Amniotic stem cell (primary cell): ENCODE measurements at places on chromosomes 7 and 10.

DNA sequence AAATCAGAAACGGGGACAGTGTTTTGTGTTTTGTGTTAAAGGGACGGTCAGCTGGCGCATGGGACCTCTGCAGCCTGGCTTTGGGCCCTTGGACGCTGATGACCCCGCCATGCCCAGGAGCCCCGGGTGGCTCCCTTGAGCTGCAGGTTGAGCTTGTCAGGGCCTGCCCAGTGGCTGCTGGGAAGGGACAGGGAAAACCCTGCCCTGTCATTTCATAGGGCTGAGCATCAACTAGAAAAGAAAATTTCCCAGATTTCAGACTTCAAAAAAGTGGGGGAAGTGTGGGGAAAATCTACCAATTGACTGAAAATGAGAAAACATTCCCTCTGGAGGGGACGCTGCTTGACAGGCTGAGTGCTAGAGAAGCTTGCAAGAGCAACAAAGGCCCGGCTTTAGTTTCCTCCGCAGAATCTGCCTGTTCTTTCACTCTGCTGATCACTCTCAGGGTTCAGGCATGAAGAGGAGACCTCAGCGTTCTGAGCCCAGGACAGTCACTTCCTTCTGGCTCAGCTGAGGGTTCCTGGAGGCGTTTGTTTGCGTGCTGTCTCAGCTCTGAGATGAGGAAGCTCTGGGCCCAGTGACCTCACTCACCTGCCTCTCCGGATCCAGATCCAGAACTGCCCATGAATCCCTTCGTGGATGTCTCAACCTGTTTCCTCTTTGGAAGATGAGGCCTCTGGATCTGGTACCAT lies 18.6 kb upstream of the DNAJB6 start:
- no peak for DNase-seq

GRCh38 chr7:157785486-157786186 lies 448.8 kb downstream of the DNAJB6 start:
- no peak for DNase-seq

DNA sequence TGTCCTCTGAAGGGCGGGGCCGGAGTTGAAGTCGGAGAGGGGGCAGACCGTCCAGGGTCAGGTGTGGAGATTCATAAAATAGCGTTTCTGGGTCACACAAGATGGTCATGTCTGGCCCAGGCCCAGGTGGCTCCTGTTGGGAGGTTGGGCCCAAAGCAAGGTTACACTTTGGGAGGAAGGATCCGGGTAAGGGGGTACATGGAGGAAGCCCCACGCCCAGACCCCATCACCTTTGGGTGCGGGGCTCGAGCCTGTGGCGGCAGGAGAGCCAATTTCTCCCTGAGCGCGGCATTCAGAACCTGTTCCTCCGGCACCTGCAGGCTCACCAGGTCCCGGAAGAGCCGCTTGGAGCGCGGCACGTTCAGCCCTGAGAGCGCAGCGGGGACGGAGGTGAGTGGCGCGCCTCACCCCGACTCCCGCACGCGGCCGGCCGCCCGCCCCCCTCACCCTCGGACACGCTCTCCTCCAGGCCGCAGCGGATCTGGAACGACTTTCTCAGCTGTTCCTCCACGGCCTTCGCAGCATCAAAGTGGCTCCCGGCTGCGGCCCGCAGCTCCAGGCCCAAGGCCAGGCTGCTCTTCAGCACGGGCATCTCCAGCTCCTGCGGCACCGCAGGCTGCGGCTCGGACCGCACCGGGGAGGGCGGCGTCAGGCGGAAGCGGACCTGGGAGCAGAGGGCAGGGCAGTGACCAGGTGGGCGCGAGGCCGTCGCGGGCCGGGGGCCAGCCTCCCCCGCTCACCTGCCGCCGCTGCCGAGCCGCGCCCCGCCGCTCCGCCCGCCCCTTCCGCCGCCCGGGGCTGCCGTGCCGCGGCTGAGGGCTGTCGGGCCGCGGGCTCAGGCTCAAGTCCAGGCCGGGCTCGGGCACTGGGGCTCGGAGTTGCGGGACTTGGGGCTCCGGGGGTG lies 644 bp downstream of the PPP1R35 start:
- no peak for DNase-seq

DNA sequence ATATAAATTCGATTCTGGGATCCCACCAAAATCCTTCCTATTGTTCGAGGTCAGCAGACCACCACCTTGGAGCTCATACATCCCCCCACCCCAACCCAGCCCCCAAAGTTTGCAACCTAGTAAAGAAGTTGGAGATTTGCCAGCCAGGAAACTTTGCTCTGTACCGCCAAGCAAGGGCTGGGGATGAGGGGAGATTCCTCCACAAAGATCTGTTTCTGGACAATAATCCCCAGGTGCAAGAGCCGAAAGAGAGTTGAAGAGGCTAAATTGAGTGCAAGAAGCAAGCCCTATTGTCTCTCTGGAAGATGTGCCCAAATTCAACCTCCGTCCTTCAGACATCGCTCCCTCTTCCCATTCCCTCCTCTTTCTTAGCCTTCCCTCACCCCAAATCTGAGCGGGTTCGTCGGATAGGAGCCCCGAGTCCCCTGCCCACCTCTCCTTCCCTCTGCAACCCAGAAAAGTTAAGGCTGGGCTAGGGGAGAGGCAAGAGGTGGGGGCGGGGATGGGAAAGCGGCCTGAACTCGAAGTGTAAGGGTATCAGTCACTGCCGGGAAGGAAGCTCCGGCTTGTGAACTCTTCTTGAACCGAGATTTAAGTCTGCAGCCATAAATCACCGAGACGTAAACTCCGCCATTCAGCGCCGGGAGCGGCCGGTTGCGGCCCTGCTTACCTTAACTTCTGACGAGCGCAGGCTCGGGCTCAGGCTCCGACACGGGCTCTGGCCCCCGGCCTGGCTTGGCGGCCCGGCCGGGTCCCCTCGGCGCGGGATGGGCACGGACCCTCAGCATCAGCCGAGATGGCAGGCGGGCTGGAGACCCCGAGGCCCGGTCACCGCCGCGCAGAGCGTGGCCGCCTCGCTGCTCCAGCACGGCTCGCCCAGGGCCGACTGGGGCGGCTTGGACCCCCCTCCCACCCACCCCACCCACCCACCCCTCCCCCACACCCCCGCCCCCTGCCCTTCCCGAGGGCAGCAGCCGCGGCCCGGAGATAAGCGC lies 10.8 kb upstream of the HOXA2 start:
- no peak for DNase-seq

GRCh38 chr7:141702047-141702567 lies at the start of gene DENND11:
DENND11 (minus strand) TSS chr7:141702166; CDS start chr7:141702153, 13 bp downstream.
- DNase-seq: no peak

DNA sequence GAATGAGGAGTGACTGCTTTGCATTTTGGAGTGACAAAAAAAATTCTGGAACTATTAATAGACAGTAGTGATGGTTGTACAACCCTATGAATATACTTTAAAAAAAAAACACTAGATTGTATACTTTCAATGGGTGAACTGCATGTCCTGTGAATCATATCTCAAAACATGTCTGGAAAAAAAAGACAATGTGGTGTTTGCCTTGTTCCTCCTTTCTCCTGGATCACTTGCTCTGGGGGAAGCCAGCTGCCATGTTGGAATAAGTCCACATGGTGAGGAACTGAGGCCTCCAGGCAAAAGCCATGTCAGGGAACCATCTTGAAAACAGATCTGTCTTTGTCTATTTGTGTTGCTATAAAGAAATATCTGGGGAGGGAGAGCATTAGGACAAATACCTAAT lies 39.5 kb upstream of the YAE1 start:
- DNase-seq: no peak

GRCh38 chr10:130357951-130358350 lies 221.8 kb downstream of the GLRX3 start:
- no peak for DNase-seq

- no peak for DNase-seq
These were observed 804.4 kb upstream of the CELF2 start for GRCh38 chr10:10213237-10213636.

- DNase-seq: no peak
These were observed 1055.2 kb upstream of the POT1 start for GRCh38 chr7:125984795-125985194.

GRCh38 chr7:130988443-130988842 lies 254.4 kb upstream of the KLF14 start:
- DNase-seq: no peak

DNA sequence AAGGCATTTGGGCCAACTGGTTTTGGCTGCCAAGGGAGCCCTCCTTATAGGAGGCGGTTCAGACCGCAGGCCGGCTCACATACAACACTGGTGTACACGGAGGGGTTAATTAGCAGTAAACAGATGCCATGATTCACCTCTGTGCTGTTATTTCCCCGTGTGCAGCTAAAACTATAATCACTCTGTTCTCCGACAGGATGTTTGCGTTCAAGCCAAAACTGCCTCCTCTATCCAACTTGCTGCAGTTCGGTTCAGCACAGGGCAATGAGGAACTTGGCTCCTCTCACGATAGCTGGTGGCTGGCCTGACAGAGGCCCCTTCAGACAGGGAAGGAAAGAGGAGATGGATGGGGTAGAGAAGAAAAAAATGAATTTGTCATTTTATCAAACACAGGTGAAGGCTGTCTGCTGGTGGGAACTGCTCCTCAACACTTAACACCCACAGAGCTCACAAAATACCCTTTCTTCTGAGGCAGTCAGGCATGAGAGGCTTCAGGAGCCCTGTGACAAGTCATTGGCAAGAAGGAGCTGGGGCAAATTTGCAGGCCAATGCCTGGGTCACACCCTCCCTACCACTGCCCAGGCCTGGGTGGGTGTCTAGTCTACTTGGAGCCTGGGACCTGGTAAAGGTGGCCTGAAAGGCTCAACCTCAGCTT lies 24.0 kb downstream of the KCNMA1 start:
- DNase-seq: no peak

GRCh38 chr10:89274928-89275327 lies 23.4 kb upstream of the LIPA start:
- no peak for DNase-seq

DNA sequence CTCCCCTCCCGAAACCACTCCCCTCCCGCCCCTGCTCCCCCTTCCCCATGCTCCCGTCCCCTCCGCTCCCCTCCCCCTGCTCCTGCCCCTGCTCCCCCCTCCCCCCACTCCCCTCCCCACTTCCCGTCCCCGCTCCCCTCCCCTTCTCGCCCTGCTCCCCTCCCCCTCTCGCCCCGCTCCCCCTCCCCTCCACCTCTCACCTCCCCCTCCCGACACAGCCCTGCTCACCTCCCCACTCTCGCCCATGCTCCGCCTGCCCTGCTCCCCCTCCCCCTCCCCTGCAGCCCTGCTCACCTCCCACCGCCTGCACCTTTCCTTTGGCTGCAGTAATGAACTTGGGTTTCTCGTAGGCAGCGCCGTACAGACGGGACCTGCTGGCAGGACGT lies 49.9 kb upstream of the NKX6-2 start:
- DNase-seq: no peak

DNA sequence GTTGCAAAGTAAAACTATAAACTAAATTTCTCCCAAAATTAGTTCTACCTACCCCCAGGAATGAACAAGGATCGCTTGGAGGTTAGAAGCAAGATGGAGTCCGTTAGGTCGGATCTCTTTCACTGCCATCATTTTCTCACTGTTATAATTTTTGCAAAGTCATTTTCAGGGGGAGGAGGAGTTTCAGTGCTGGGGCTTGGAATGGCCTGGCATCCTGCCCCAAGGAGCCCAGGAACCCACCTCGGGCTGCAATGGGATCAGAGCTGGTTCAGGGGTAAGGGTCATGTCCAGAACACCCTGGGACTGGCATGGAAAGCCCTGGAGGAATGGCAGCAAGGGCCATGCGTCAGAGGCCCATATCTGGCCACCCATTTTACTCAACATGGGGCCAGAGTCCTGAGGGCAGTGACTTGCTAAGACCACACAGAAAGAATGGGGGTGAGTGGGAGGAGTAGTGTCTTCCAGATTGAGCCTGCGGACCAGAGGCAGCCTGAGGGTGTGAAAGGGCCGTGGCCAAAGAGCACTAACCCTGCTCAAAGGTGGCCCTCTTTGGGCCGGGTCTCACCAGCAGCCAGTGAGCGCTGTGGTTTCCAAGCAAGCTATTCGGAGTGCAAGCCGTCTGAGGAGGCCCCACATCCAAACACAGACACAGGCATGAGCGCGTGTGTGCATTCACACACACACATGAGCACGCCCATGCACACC lies 31.8 kb downstream of the GPRIN2 start:
- DNase-seq: no peak

DNA sequence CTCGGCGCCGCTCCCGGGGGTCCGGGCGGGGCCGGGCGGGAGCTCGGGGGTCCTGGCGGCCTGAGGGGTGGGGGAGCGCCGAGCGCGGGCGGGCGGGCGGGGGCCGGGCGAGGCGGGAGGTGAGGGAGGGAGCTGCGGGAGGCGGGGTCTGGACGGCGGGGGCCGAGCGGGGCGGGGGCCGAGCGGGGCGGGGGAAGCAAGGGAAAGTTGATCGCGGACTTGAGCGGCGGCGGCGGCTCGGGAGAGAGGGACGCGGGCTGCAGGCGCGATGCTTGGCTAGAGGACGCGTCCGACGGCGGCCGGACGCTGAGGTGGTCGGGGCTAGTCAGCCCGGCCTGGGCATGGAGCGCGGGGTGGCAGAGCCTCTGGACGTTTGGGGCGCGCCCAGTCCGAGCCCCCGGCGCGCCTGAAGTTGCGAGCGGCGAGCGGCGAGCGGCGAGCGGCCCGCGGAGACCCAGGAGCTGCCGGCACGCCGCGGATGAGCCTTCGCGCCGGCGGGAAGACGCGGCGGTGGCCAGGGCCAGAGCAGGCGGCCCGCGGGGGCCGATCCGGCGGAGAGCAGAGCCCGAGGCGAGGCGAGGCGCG lies at the start of gene CDH23:
TSS of gene CDH23 (plus strand) at position 210 of the 585 bp plus-strand sequence. CDS start 42,912 bp downstream, outside the sequence.
- DNase-seq: no peak

- DNase-seq: no peak
These were observed 43.9 kb downstream of the HBP1 start for GRCh38 chr7:107212725-107213124.

- no peak for DNase-seq
These were observed 995 bp upstream of the INPP5F start for GRCh38 chr10:119724593-119725516.

DNA sequence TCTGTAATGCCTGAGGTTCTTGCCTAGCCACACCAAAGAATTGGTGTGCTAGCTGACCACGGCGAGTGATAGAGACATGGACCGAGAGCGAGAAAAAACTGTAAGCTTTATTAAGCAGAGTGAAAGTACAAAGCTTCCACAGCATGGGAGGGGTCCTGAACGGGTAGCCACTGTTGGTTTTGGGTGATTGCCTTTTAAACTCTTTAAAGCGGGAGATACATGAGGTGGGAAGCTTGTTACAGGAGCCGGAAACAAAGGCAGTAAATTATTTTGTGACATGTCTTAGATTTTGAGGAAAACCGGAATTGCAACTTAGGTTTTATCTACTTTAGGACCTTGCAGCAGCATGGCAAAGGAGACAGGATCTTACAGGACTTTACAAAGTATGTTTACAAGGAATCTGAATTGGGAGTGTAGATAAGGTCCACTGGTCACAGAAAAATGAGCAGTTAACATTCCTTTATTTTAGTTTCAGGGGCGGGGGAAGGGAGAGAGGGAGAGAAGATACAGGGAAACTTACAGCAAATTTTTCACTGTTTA lies 252.7 kb upstream of the MBL2 start:
- no peak for DNase-seq

DNA sequence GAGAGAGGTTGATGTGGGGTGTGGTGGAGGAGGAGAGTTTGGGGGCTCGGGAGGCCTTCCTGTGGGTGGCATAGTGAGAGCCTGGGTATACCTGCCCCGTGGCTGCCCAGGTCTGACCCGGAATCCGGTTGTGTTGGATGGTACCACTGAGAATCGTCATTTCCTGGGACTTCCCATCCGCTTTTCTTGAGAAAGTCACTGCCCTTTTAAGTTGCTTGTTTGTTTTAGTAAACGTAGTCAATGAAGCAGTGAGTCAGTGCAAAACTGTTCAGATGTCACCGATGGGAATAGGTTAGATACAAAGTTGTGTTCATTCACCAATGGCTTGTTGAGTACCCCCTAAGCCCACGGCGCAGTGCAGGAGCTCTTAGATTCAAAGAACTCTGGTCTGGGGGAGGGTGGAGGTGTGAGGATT lies 285.8 kb downstream of the CAMK1D start:
- DNase-seq: no peak

GRCh38 chr10:112634096-112634830 lies 187.2 kb downstream of the VTI1A start:
- no peak for DNase-seq
